Progenitor cell of endocrine pancreas (in vitro differentiated cells): ENCODE measurements at places on chromosomes 7 and 10. TPM values are rescaled to one million over a fixed set of nuclear protein-coding genes. Genes with fewer than 3 reads are reported as not detected.

DNA sequence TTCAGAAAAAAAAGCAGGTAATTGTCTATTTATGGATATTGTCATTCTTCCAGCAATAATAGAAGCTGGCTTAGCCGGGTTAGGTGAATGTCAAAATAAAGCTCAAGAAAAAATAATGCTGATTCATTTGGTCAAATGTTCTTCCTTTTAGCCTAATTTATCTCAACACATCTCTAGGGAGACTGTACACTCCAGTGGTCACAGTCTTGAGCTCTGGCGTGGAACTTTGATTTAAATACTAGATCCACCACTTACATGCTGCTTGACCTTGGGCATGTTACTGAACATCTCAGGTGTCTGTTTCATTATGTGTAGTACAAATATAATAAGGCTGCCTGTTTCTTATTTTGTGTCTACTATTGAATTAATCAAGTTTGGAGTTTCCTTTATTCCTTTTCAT lies 22.0 kb downstream of the PRTFDC1 start:
- no peak for DNase-seq
- no peak overlapping the region for H3K27ac ChIP-seq
- no peak overlapping the region for H3K4me3 ChIP-seq
- peaks cover 6% of the 10 kb centered on the region for H3K4me1 ChIP-seq
- H3K36me3 ChIP-seq = peaks cover 26% of the 10 kb centered on the region
- H3K27me3 ChIP-seq = no peaks in the 10 kb centered on the region

Gene TMEM140
- 0.14 TPM in 1 of 2 replicates, not detected in the other for total RNA-seq

GRCh38 chr7:108054537-108054936 lies 51.6 kb upstream of the LAMB1 start:
- H3K27me3 ChIP-seq = no peaks in the 10 kb centered on the region
- no peak overlapping the region for H3K27ac ChIP-seq
- H3K4me1 ChIP-seq = peaks cover 3% of the 10 kb centered on the region
- H3K36me3 ChIP-seq = no peaks in the 10 kb centered on the region
- DNase-seq = no peak

DNA sequence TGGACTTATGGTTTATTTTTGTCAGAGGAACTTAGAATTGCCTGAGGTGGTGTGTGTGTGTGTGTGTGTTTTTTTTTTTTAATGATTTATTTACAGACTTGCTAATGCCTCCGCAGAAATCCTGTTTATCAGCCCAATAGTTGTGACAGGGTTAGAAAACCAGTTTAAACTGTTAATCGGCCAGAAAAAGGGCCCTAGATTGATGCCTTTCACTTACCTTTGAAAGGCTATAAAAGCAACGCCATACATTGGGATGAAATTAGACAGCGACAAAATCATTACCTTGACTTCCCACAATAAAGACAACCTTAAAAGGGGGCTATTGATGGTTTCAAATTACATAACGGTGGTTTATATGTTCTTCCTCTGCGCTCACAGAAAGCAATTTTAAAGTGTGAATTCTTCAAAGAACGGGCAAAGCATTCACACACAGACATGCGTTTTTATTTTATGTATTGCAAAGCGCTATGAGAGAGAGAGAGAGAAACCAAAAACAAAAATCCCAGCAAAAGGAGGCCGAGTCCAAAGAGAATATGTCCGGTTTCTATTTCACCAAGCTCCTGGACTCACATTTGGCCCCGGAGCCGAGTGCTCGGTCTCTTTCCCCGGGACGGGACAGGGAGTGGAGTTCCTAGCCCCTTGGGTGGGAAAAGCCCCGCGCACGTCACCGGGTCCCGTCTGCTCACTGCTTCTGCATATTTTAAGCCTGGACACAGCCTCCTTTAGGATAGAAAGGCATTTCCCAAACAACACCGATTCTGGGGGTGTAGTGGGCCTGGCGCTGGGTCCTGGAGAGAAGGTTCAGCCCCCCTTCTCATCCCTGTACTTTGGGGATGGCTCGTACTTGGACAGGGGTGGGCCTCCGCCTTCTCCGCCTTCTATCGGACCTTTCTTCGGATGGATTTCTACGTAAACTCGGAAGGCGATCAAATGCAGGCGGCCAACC lies 26.8 kb upstream of the VAX1 start:
- H3K27ac ChIP-seq = no peak overlapping the region
- H3K4me3 ChIP-seq = no peak overlapping the region
- H3K4me1 ChIP-seq = peaks cover 3% of the 10 kb centered on the region
- no peak for DNase-seq

- no peaks in the 10 kb centered on the region for H3K27me3 ChIP-seq
- peaks cover 6% of the 10 kb centered on the region for H3K4me1 ChIP-seq
- no peak overlapping the region for H3K27ac ChIP-seq
- no peaks in the 10 kb centered on the region for H3K36me3 ChIP-seq
- DNase-seq = no peak
Observed at GRCh38 chr7:85306115-85306514, 119.3 kb upstream of the SEMA3D start.

Gene CDH23
- total RNA-seq = 0.43 and 0.53 TPM in 2 replicates

GRCh38 chr7:21543528-21544302 lies 876 bp downstream of the DNAH11 start:
- no peaks in the 10 kb centered on the region for H3K36me3 ChIP-seq
- peaks cover 3% of the 10 kb centered on the region for H3K4me1 ChIP-seq
- no peak overlapping the region for H3K27ac ChIP-seq
- DNase-seq = peak; percentile 9
- peak overlapping the region; percentile 72 for H3K4me3 ChIP-seq

GRCh38 chr10:77240041-77240652 lies 397.5 kb downstream of the KCNMA1 start:
- H3K27ac ChIP-seq = no peak overlapping the region
- no peak for DNase-seq
- H3K4me3 ChIP-seq = no peak overlapping the region
- H3K36me3 ChIP-seq = no peaks in the 10 kb centered on the region
- peaks cover 4% of the 10 kb centered on the region for H3K4me1 ChIP-seq

- peak overlapping the region; percentile 58 for H3K4me3 ChIP-seq
- H3K27ac ChIP-seq = no peak overlapping the region
- DNase-seq = peak; percentile 9
- H3K27me3 ChIP-seq = peaks cover 15% of the 10 kb centered on the region
- peaks cover 6% of the 10 kb centered on the region for H3K4me1 ChIP-seq
Observed at GRCh38 chr7:12111422-12112405, 99.4 kb upstream of the TMEM106B start.

GRCh38 chr7:38686888-38687287 lies 55.7 kb upstream of the AMPH start:
- no peaks in the 10 kb centered on the region for H3K4me1 ChIP-seq
- DNase-seq = no peak
- no peak overlapping the region for H3K27ac ChIP-seq
- no peaks in the 10 kb centered on the region for H3K27me3 ChIP-seq
- H3K36me3 ChIP-seq = no peaks in the 10 kb centered on the region
- H3K4me3 ChIP-seq = no peak overlapping the region

DNA sequence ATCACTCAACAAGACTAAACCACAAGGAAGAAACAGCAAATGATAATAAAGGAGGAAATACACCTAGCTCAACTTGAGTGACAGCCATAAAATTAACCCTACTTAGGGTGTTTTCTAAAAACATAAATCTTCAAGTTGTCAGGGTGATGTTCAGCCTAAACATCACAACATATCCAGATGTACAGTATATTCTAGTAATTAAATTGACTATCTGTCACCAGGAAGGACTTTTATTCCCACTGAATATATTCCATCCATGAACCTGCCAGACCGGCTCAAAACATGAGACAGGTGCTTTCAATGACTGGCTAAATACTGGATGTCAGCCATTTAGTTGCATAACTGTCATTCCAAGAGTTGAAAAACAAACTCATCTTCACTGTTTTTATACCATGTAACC lies 298.1 kb upstream of the NEBL start:
- H3K27me3 ChIP-seq = no peaks in the 10 kb centered on the region
- H3K36me3 ChIP-seq = no peaks in the 10 kb centered on the region
- H3K4me3 ChIP-seq = no peak overlapping the region
- no peak for DNase-seq

- H3K36me3 ChIP-seq = no peaks in the 10 kb centered on the region
- peaks cover 13% of the 10 kb centered on the region for H3K27me3 ChIP-seq
- H3K4me3 ChIP-seq = no peak overlapping the region
- H3K4me1 ChIP-seq = peaks cover 8% of the 10 kb centered on the region
Observed at GRCh38 chr10:29993319-29993915, 66.0 kb downstream of the JCAD start.

Gene TFPI2
- 1.7 and 2.6 TPM in 2 replicates for total RNA-seq

- no peaks in the 10 kb centered on the region for H3K4me1 ChIP-seq
- no peak overlapping the region for H3K27ac ChIP-seq
- no peak overlapping the region for H3K4me3 ChIP-seq
- no peaks in the 10 kb centered on the region for H3K27me3 ChIP-seq
- peaks cover 11% of the 10 kb centered on the region for H3K36me3 ChIP-seq
Observed at GRCh38 chr10:68586606-68587305, 26.6 kb downstream of the TET1 start.

Gene ACTR3C
- 2.3 and 3.3 TPM in 2 replicates for total RNA-seq

Gene LRRC17
- 1.3 and 2.3 TPM in 2 replicates for total RNA-seq

- no peak for DNase-seq
- no peaks in the 10 kb centered on the region for H3K4me1 ChIP-seq
- H3K4me3 ChIP-seq = no peak overlapping the region
- H3K27ac ChIP-seq = peak overlapping the region; percentile 60
- peaks cover 13% of the 10 kb centered on the region for H3K36me3 ChIP-seq
Observed at GRCh38 chr10:113169111-113169510, 219.1 kb downstream of the TCF7L2 start.

- H3K36me3 ChIP-seq = no peaks in the 10 kb centered on the region
- H3K4me1 ChIP-seq = no peaks in the 10 kb centered on the region
- no peaks in the 10 kb centered on the region for H3K27me3 ChIP-seq
- no peak for DNase-seq
- no peak overlapping the region for H3K4me3 ChIP-seq
- H3K27ac ChIP-seq = no peak overlapping the region
Observed at GRCh38 chr7:123329988-123330643, 130.3 kb upstream of the SLC13A1 start.

GRCh38 chr10:43076876-43077420 lies at the start of gene RET:
Gene RET (plus strand): TSS chr10:43077069. CDS start chr10:43077259, 190 bp downstream.
- no peak within 1 kb of the TSS for H3K27ac ChIP-seq
- no peaks in the 10 kb centered on the region for H3K36me3 ChIP-seq
- no peak for DNase-seq
- H3K4me3 ChIP-seq = peak within 1 kb of the TSS; percentile 65
- peaks cover 4% of the 10 kb centered on the region for H3K4me1 ChIP-seq
- H3K27me3 ChIP-seq = peaks cover 78% of the 10 kb centered on the region

DNA sequence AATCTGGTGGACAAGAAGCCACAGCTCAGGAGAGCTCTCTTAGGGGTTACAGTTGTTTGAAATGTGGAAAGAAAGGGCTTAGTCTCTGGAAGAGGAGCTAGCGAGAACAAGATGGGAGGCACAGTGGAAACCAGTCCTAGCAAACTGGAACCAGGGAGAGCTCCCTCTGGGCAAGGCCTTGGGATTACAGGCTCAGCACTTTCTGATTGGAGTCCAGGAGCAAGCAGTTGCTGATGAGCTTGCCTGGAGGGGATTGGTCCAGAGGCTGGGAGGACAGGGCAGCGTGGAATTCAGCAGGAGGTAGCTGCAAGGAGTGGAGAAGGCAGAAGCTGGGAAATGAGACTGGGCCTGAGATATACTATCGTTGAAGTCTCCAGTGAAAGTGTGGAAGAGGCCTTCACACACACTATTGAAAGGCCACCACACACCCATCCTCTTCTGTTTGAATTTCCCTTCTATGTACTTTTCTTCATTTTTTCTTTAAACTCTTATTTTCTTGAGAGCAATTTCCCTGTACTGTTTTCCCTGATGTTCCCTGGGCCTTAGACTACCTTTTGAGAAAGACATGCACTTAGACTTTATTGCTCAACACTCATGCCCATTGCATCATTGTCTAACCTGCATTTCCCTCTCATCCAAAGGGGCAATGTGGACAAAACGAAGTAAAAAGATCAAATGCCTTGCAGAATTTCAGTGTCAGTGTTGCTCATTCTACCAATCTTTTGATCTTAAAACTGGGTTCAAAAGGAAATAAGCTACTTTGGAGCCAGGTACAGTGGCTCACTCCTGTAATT lies 57.8 kb upstream of the LANCL2 start:
- no peaks in the 10 kb centered on the region for H3K36me3 ChIP-seq
- no peaks in the 10 kb centered on the region for H3K27me3 ChIP-seq
- no peaks in the 10 kb centered on the region for H3K4me1 ChIP-seq
- H3K27ac ChIP-seq = no peak overlapping the region
- no peak overlapping the region for H3K4me3 ChIP-seq

DNA sequence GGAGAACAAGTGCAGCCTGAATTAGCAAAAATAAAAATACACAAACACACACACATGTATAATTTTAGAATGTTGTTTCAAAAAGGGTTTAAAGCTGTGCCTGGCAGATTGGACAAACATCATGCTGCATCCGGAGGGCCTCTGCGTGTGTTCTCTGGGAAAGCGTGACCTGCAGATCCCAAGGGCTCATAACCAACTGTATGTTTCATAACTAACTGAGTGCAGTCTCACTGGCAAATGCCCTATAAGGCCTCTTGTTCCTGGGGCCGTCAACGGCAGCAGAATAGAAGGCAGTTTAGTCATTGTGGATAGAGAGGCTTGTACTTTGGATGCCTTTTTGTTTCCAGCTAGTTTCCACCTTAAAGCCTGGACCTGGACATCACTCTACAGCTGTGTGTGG lies 243.8 kb upstream of the KIAA1217 start:
- no peaks in the 10 kb centered on the region for H3K36me3 ChIP-seq
- no peaks in the 10 kb centered on the region for H3K4me1 ChIP-seq
- H3K27ac ChIP-seq = no peak overlapping the region
- DNase-seq = no peak

- H3K4me1 ChIP-seq = peaks cover 3% of the 10 kb centered on the region
- no peak overlapping the region for H3K4me3 ChIP-seq
- no peak overlapping the region for H3K27ac ChIP-seq
- DNase-seq = no peak
- H3K36me3 ChIP-seq = no peaks in the 10 kb centered on the region
- H3K27me3 ChIP-seq = peaks cover 26% of the 10 kb centered on the region
Observed at GRCh38 chr10:114332301-114333192, 71.8 kb downstream of the AFAP1L2 start.

GRCh38 chr10:81136261-81136660 lies 598.6 kb downstream of the SH2D4B start:
- no peak for DNase-seq
- no peak overlapping the region for H3K4me3 ChIP-seq
- H3K27me3 ChIP-seq = no peaks in the 10 kb centered on the region
- H3K4me1 ChIP-seq = no peaks in the 10 kb centered on the region

Gene PTF1A
- total RNA-seq = 41.3 and 50.7 TPM in 2 replicates

GRCh38 chr7:96734343-96734742 lies 24.7 kb upstream of the SEM1 start:
- H3K36me3 ChIP-seq = no peaks in the 10 kb centered on the region
- H3K4me1 ChIP-seq = no peaks in the 10 kb centered on the region
- H3K4me3 ChIP-seq = no peak overlapping the region
- H3K27me3 ChIP-seq = no peaks in the 10 kb centered on the region
- no peak overlapping the region for H3K27ac ChIP-seq
- no peak for DNase-seq

Gene FXYD4
- total RNA-seq = not detected in 2 replicates

- H3K36me3 ChIP-seq = no peaks in the 10 kb centered on the region
- DNase-seq = no peak
- peaks cover 14% of the 10 kb centered on the region for H3K27me3 ChIP-seq
- no peak overlapping the region for H3K27ac ChIP-seq
Observed at GRCh38 chr10:44619521-44619920, 234.6 kb upstream of the CXCL12 start.

Gene GPR26
- total RNA-seq = not detected in 2 replicates

GRCh38 chr10:130255777-130256176 lies 119.6 kb downstream of the GLRX3 start:
- peaks cover 3% of the 10 kb centered on the region for H3K36me3 ChIP-seq
- no peak overlapping the region for H3K27ac ChIP-seq
- H3K4me3 ChIP-seq = no peak overlapping the region
- H3K27me3 ChIP-seq = no peaks in the 10 kb centered on the region
- DNase-seq = no peak

Gene CCDC201
- total RNA-seq = not detected in 2 replicates

- H3K27ac ChIP-seq = peak overlapping the region; percentile 21
- no peak overlapping the region for H3K4me3 ChIP-seq
- H3K36me3 ChIP-seq = peaks cover 8% of the 10 kb centered on the region
- peaks cover 15% of the 10 kb centered on the region for H3K4me1 ChIP-seq
Observed at GRCh38 chr7:105210721-105211205, 178.0 kb downstream of the SRPK2 start.

Gene LRIT1
- not detected in 2 replicates for total RNA-seq
